ENCODE measurements at places on chromosomes 2 and 18. TPM values are rescaled to one million over a fixed set of nuclear protein-coding genes. Genes with fewer than 3 reads are reported as not detected.

DNA sequence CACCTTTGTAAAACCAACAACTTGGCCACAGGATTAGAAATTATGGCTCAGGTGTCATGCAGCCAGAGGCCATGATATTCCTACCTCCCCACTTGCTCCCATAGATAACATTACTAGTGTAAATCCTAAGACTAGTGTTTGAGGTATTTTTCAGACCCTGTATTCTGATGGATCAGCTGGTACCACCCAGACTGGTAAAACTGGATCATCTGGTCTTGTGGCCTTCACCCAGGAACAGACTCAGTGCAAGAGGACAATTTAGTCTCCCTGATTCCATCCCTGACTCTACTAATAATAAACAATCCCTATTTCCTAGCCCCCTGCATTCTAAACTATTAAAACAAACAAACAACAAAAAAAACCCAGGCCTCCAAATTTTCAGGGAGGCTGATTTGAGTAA is 121.0 kb downstream of the ALPK2 start:
- DNase-seq: no peak

- DNase-seq: peak; percentile 44
Observed at GRCh38 chr2:210399440-210400041, 77.0 kb downstream of the LANCL1 start.

The MBD5 gene
- 34.9 TPM for total RNA-seq

- peak; percentile 35 for DNase-seq
Observed at GRCh38 chr18:54127759-54128378, 96.6 kb downstream of the MBD2 start.

- no peak for DNase-seq
Observed at GRCh38 chr2:77147153-77147552, 375.0 kb downstream of the LRRTM4 start.

GRCh38 chr2:233435436-233436190 is 81.3 kb downstream of the DGKD start:
- DNase-seq: no peak

DNA sequence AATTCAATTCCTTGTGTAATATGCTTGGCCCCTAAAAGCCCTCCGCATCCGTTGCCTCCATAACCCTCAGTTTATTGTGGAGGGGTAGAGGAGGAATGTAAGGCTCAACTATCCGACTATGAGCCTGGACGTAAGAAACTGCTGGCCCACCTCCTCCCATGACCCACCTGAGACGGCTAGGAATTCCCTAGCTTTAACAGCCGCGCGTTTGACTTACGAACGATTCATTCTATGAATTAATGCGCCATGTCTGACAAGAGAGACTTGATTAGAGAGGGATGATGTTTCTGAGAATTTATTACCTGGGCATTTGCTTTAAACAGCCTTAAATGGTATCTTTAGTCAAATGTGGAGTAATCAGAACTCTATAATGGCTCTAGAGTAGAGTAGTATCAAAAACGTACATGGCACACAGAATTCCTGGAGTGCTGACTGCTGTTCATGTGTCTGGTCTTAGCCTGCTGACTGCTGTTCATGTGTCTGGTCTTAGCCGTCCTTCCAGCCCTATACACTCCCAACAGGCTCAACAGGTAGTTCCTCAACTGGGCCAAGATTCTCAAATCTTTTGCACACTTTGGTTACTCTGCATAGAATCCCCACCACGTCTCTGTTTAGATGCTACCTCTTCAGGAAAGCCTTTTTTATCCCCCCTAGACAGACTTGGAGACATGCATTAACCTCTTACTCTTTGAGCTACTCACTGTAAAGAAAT is 899 bp upstream of the GFPT1 start:
- DNase-seq: peak; percentile 18

- no peak for DNase-seq
Observed at GRCh38 chr2:119439574-119440500, 8.2 kb downstream of the TMEM37 start.

- DNase-seq: no peak
Observed at GRCh38 chr2:64586883-64587481, 62.9 kb downstream of the AFTPH start.

The ITPRIPL1 gene
- total RNA-seq: 2.2 TPM

GRCh38 chr2:9656270-9656766 is 25.5 kb upstream of the YWHAQ start:
- DNase-seq: no peak

The CFAP65 gene
- 16.5 TPM for total RNA-seq

The BBS5 gene
- 22.5 TPM for total RNA-seq

- DNase-seq: no peak
Observed at GRCh38 chr2:2237563-2237962, 93.5 kb downstream of the MYT1L start.

GRCh38 chr2:226766352-226767055 is 33.1 kb downstream of the IRS1 start:
- no peak for DNase-seq

GRCh38 chr2:68686178-68686577 is 42.8 kb downstream of the PROKR1 start:
- DNase-seq: no peak

The FLACC1 gene
- total RNA-seq: 8.0 TPM

- DNase-seq: no peak
Observed at GRCh38 chr2:20203521-20204225, 21.3 kb downstream of the SDC1 start.

The IL1RL1 gene
- total RNA-seq: 1.5 TPM

- DNase-seq: no peak
Observed at GRCh38 chr18:67615876-67616275, 99.4 kb upstream of the DSEL start.

The RESP18 gene
- total RNA-seq: not detected

DNA sequence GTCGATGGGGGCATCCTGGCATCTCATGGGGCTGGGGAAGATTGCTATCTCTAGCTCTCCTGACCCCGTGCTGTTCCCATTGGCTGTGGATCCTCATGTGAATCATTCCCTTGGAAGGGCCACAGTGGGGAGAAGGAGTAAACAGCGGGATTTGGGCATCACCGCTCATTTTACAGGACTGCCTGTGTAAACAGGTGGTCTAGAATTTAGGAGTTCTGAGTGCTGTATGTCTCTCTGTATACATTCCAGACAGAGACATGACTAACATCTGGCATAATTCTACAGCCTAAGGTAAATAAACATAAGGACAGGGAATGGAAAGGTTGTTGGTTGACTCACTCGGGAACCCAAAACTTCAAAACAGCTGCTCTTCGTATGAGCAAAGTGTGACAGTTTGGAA is 92.7 kb downstream of the COPS8 start:
- no peak for DNase-seq

GRCh38 chr2:69087912-69088240 is 74.9 kb downstream of the ANTXR1 start:
- DNase-seq: no peak

The CD226 gene
- 2.5 TPM for total RNA-seq

GRCh38 chr18:47582093-47582492 is 330.6 kb upstream of the SKOR2 start:
- peak; percentile 44 for DNase-seq

The SCRN3 gene
- total RNA-seq: 22.7 TPM

GRCh38 chr2:41865263-41865662 is 182.6 kb upstream of the PKDCC start:
- no peak for DNase-seq

- no peak for DNase-seq
Observed at GRCh38 chr2:36399050-36399449, 43.5 kb downstream of the CRIM1 start.

The GRHL1 gene
- 5.4 TPM for total RNA-seq

GRCh38 chr2:157822993-157823392 is 53.1 kb downstream of the ACVR1 start:
- DNase-seq: no peak

DNA sequence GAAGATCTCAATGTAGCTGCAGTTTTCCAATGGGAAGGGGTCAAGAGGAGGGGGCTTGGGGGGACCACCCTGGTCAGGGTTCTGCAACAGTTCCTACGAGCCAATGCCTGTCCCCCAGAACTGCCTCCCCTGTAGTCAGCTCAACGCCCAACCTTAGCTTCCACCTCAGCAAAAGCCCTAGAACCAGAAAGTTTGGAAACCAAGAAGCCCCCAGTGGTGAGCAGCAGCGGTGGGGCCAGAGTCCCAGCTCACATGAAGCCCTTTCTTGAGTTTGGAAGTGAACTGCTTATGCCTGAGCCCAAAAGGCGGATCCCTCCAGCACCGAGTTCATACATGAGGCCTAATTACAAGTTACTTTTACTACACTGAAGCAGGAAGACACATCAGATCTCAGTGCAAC is 162.4 kb downstream of the HDAC4 start:
- DNase-seq: no peak

All from lung (tissue), 17 donors.